ENCODE measurements at places on chromosomes 6 and 20.

DNA sequence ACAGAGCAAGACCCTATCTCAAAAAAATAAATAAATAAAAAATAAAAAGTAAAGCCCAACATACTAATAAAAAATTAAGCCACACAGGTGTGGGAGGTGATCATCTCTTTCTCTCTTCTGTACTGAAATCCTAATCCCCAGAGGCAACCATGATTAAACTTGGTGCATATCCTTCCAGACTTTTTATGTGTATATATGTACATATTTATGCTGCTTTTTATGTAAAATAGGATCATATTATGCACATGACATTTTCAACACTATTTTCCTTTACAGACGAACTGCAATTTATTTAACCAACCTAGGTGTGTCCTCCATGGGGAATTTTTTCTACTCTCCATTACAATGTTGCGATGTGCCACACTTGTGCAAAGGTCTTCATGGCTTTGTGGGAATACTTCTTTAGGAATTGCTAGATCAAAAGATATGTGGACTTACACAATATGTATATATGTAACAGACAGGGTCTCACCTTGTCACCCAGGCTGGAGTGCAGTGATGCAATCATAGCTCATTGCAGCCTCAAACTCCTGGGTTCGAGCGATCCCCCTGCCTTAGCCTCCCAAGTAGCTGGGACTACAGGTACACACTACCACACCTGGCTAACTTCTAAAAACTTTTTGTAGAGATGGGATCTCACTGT, 23.7 kb downstream of the RMND1 start:
- no peak for DNase-seq

- DNase-seq: no peak
These were observed 31.6 kb upstream of the NEDD9 start for GRCh38 chr6:11264100-11264499.

- DNase-seq: no peak
These were observed 26.0 kb upstream of the PLAGL1 start for GRCh38 chr6:144033816-144034735.

GRCh38 chr6:40205004-40205403, 270.7 kb upstream of the MOCS1 start:
- DNase-seq: no peak

GRCh38 chr6:116651916-116652315, 16.6 kb downstream of the ZUP1 start:
- no peak for DNase-seq

GRCh38 chr6:20441921-20442320, 40.2 kb downstream of the E2F3 start:
- no peak for DNase-seq

DNA sequence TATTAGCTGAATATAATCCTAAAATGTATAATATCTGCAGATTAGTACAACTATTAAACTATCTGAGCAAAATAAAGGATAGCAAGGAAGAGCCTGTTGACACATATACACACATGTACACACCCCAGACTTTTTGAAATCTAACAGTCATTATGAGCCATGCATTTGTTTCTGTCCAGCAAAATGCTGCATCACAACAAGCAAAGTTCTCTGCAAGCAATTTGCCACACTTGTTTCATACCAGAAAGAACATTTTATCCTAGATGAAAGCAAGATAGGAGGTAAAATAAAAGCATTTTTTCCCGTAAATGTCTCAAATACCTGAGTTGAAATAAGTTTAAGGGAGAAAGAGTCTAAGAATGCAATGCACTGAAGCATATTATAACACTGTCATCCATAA, 145.2 kb downstream of the COL21A1 start:
- no peak for DNase-seq

DNA sequence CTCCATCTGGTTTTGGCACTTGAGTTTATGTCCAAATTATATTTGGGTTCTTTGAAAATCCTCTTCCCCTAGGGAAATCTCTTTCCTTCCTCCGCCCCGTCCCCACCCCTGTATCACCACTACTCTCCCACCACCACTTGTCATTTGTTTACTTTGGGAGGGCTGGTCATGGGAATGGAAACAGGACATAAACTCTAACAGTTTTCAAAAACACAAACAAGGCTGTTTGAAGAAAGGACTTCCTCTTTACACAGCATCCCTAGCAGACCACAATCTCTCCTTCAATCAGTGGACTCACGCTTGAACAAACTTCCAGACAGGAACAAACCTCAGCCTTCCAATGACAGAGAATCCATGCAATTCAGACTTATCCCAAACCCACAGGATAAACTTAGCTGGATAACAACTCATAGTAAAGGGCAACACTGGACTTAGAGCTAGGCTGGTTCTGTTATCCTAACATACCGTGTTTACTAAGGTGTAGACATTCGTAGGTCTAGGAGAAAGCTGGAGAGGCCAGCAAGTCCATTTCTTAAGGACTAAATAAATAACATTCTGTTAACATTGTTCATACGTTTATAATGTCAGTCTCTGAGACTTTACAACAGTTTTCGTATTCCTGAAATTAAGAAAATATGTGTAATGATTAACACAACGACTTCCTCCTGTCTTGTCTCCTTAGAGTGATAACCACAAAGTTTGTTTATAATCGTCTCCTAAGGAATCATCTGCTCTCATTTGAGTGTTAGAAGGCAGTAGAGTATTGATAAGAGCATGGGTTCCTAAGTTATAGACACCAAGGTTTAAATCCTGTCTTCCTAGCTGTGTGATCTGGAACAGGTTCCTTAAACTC, 44.1 kb upstream of the CTAGE9 start:
- no peak for DNase-seq

GRCh38 chr6:130303431-130303830, 62.4 kb upstream of the TMEM200A start:
- no peak for DNase-seq

- DNase-seq: no peak
These were observed 128.1 kb downstream of the FYN start for GRCh38 chr6:111745186-111745585.

- no peak for DNase-seq
These were observed 37.1 kb downstream of the MAN1A1 start for GRCh38 chr6:119312441-119312840.

GRCh38 chr6:116363759-116364158, 7.0 kb upstream of the DSE start:
- no peak for DNase-seq

DNA sequence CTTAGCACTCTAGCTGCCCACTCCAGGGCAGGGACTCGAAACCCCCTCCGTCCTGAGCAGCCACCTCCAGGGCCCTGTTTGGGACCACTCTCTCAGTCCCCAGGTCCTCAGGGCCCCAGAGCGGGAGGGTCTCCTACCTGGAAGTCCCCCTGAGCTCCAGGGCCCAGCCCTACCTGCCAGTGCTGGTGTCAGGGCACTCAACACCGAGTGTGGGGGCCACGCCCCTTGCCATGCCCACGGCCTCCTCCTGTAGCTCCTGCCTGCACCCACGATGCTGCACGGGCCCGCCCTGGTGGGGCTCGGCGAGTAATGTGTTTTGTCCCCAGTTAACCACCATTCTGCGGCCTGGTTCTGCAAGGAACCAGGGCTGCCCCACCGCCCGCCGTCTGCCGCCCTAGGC, 21.5 kb downstream of the SPDEF start:
- DNase-seq: no peak

- DNase-seq: no peak
These were observed 32.5 kb upstream of the MEI4 start for GRCh38 chr6:77620278-77620882.
